Endothelial cell of umbilical vein (primary cell): ENCODE measurements at places on chromosomes 6 and 20. TPM values are rescaled to one million over a fixed set of nuclear protein-coding genes. Genes with fewer than 3 reads are reported as not detected.

GRCh38 chr20:34578025-34578424 is 19.5 kb downstream of the MAP1LC3A start:
- no peak for DNase-seq

GRCh38 chr20:19756761-19757486 is 1.1 kb upstream of the RIN2 start:
- no peak for DNase-seq

DNA sequence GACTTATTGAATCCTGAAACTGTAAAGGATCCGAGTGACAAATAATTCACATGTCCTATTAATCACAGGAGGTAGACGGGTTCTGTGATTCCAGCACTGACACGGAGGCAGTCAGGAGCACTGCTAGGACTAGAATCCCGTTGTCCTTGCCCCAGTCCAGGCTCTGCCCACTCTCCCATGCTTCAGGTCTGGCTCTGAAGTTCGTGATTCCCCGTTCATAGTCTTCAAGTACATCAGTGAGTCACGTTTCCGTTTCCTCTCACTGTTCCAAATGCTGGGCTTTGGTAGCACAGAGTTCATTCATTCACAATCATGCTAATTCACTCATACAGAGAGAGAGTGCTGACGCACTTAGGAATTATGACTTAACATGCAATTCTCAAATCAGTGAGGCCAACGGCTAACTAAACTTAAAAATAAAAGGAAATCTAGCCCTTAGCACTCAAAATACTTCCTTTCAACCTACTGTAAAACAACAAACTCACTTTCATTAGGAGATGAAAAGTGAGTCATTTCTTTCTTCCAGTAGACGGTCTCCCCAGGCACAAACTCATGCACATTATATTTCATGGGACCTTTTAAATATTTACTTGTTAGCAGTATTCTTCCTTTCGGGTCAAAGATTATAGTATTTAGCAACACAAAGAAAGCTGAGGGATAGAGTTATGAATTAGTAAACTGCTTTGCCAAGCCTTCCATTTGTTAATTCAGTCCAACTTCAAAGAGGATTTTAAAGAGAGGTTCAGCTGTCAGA is 94.0 kb upstream of the NHSL1 start:
- peak; percentile 99 for DNase-seq

DNA sequence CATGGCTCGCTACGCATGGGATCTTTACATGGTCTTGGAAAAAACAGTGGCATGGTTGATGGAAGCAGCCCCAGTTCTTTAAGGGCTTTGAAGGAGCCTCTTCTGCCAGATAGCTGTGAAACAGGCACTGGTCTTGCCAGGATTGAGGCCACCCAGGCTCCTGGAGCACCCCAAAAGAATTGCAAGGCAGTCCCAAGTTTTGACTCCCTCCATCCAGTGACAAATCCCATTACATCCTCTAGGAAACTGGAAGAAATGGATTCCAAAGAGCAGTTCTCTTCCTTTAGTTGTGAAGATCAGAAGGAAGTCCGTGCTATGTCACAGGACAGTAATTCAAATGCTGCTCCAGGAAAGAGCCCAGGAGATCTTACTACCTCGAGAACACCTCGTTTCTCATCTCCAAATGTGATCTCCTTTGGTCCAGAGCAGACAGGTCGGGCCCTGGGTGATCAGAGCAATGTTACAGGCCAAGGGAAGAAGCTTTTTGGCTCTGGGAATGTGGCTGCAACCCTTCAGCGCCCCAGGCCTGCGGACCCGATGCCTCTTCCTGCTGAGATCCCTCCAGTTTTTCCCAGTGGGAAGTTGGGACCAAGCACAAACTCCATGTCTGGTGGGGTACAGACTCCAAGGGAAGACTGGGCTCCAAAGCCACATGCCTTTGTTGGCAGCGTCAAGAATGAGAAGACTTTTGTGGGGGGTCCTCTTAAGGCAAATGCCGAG is 78.2 kb downstream of the ASXL1 start:
- DNase-seq = no peak

DNA sequence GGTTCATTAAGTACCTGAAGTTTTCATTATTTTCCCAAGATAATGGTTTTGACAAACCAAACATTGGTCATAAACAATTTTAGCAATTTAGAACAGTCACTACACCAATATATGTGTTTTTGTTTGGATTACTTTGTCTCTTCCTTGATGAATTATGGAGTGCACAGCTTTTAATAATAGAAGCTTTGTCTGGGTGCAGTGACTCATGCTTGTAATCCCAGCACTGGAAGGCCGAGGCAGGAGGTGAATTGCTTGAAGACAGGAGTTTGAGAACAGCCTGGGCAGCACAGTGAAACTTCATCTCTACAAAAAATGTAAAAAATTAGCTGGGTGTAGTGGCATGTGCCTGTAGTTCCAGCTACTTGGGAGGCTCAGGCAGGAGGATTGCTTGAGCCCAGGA is 89.4 kb upstream of the ANKEF1 start:
- no peak for DNase-seq

GRCh38 chr6:87901613-87902012 is 146.0 kb upstream of the SPACA1 start:
- no peak for DNase-seq

GRCh38 chr6:140178520-140178919 is 804.1 kb upstream of the CITED2 start:
- no peak for DNase-seq

Gene CTSA
- total RNA-seq = 156 and 169 TPM in 2 replicates

Gene DOK5
- 5.7 and 14.2 TPM in 2 replicates for total RNA-seq

Gene FOXA2
- not detected in 2 replicates for total RNA-seq
